ENCODE measurements at places on chromosomes 7 and 10.
A peak's percentile ranks its signal among the peaks of the same experiment; 100 is the strongest.

DNA sequence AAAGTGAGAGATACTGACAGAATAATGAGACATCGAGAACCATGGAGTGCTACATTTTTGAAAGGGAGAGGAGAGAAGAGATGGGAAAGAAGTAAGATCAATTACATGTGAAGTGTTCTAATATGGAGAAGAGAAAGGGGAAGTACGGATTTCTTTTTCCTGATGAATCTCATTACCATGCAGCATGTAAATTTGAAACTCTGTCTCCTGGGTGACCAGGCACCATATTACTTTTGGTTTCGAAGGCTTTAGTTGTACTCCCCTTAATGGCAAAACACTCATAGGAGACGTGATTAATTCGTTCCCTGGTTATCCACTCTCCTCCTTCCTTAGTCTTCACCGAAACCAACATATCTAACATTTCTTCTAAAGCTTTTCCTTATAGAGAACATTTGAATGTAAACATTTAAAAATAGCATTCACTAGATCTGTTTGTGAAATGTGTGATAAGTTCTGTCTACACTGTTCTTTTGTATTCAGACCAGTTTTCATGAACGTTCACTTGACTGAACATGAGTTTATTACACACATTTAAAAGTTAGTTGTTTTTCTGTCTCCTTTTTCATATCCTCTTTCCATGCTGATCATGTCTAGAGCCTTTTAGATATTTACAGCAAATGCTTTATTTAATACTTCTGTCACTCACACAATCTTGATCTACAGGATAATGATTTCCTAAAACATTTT is 80.2 kb upstream of the MSRB2 start:
- no peak for DNase-seq

- DNase-seq = no peak
Observed at GRCh38 chr7:30796105-30796869, 25.1 kb downstream of the MINDY4 start.

- no peak for DNase-seq
Observed at GRCh38 chr10:62691336-62691735, 113.2 kb upstream of the ADO start.

GRCh38 chr10:114869520-114869892 is 47.9 kb downstream of the FHIP2A start:
- DNase-seq = no peak

- DNase-seq = no peak
Observed at GRCh38 chr7:83835424-83835823, 186.5 kb upstream of the SEMA3E start.

DNA sequence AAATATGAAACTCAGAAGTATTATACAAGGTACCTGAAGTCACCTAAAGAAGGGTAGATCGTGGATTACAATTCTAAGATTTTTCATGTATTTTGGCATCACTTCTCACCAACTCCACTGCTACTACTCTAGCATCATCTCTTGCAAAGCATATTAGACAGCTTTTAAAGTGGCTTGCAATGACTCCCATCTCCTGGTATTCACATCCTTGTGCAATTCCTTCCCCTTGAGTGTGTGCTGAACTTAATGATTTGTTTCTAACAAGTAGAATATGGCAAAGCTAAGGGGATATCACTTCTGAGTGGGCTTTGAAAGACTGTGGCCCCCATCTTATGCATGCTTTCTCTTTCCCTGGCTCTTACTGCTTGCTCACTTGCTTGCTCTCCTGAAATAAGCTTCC is 280.2 kb downstream of the SNX13 start:
- no peak for DNase-seq

- DNase-seq = peak; percentile 87
Observed at GRCh38 chr10:71396711-71397295, at the start of gene CDH23. Gene CDH23, plus strand, starts transcription at chr10:71396920. Its CDS starts 42,912 bp downstream, at chr10:71439832.

- no peak for DNase-seq
Observed at GRCh38 chr10:129369566-129369965, 97.5 kb upstream of the MGMT start.

DNA sequence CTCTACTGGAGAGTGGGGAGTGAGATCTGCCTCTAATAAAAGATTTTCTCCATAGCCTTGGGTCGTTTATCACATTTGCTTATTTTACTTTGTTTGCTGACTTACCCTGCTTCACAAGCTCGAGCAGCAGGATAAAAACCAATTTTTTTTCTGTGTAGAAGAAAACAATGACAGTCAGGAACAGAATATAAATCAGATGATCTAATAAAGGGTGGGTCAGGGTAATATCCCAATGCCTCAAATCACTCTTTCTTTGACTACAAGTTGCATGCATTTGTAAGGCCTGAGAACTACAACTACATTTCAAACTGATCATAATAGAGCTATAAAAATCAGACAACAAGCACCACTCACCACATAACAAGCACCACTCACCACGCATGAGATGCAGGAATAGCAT is 174.4 kb upstream of the ADARB2 start:
- no peak for DNase-seq

DNA sequence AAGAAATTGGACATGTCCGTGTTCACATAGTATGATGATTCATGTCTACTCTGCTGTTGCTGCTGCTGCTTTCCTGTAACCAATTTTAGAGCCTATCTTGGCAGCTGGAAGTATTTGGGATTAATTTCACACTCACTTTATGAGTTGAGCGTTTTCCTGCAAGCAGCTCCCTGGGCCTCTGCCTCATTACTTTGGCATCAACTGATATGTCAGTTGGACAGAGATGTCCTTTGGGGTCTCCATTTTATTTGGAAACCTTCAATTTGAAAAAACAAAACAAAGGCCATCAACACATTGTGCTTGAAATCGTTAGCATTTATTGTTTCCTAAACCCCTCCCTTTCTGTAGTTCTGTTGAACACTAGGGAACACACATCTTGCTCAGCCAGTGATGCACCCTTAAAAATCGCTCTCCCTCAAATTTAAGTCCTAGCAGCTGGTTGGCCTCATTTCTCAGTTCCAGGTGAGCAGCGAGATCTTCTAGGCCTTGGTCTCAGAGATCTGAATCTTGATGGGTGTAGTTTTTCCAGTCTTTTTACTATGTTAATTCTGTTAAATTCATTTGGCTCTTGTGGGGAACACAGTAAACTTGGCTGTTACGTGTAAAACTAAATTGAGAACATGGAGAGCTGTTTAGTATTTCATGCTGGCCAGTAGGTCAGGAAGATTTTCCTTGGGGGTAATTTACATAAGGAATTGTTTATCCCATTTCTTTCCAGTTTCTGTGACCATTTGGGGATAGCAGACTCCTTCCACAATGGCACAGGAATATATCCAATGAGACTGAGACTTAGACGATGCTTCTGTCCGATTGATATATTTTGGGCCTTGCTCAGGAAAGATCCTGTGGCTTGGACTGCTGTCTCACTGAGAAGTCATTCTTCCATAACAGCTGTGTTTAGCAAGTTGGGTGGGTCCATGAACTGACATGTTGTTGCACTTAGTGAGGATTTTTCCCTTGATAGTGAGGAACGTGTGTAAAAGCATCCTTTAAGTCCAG is 371.6 kb downstream of the BBS9 start:
- DNase-seq = no peak

DNA sequence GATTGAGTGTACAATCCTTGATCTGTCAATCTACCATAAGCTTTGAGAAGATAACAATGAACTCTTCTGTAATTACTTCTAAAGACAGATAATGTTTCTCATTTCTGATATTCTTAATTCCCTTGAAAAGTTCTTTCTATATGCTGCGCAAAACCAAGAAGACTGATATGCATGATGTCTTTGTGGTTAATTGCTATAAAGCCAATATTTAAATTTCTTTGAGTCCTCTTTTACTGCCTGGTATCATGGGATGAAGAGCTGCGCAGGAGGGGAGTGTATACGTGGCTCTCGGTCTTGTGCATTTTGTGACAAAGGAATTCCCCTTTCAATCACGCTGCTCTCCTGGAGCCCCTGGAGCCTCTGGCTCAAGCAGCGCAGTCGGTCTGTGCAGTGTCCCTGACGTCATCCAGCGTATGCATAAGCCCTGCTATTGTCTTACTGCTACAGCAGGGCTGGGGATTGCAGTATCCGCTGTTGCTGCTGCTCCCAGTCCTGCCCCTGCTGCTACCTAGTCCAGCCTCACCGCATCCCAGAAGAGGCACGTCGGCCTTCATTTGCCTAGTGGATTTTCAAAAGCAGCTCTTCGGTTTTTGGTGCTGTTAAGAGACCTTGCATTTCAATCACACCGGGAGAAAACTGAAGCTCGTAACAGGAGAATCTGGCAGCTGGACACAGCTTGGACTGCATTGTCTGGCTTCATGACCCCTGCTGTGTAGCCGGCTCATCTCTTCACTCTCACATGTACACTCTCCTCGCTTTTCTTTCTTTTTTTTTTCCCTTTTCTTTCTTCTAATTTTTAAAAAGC is 66.7 kb downstream of the ST7 start:
- peak; percentile 63 for DNase-seq

DNA sequence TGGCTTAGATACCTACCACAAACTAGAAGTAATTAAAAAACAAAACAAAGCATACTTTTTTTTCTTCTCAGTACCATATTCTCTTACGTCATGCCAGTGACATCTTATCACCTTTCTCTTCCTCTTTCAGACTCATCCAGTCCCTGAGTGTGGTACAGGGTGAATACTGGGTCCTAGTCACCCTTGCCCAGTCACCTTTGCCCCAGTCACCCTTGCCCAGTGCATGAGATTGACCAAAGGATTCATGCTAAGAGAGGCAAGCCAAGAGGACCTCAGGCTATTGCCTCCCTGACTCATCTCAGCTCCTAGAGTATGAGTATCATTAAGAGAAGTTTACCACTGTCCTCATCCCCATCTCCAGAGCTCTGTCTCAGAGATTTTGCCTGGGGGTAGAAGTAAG is 10.0 kb upstream of the TSPAN12 start:
- DNase-seq = no peak

GRCh38 chr10:53109320-53109719 is 336.7 kb upstream of the MBL2 start:
- no peak for DNase-seq

Measured in endodermal cell (in vitro differentiated cells).